ENCODE measurements at places on chromosomes 5 and 9.

DNA sequence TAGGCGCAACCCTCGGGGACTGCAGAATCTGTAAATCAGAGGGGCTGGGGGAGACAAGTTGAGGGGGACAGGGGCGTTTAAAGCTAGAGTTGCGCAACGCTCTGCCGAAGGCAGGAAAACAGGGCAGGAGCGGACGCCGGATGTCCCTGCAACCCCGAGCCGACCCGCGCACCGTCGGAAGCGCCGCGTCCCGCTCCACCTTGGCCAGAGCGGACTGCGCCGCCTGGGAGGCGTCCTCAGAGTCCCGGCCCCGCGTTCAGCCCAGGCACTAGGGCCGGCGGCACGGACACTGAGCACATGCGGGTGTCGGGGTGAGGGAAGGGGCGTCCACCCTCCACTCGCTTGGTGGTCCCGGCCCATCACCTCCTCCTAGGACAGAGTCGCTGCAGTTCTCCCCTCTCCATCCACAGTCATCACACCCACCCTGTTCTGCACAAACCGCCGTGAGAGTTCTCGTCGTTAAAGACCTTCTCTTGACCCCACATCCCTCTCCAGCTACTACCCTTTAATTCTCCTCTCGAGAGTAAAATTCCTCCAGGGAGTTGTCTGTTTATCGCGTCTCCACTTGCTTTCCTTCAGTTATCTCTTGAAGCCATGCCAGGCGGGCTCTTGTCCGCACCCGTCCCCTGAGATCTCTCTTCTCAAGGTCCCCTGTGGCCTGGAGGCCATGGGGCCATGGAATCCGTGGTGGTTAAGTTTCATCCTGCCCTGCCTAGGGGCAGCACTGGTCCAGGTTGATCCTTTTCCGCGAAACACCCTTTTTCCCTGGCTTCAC lies 796 bp upstream of the PDLIM7 start:
- no peak for DNase-seq

DNA sequence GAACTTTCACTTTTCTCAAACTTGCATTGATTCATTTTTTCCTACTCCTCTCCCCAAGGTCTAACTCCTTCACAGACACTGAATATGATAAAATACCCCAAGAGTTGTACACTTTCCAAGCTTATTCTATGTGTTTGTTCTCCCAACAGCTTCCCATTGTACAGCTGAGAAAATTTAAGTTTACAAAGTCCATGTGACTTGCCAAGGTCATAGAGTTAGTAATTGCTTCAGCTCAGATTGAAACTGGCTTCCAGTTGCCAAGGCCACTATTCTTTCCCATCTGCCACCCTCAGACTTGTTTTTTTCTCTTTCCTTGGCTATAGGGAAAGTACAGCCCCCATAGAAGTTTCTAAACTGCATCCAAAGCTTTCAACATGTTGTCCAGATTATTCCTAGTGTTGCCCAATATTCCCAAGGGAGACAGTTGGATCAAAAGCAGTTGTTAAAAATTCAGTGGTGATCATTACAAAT lies 34.8 kb downstream of the TNFSF8 start:
- peak; percentile 81 for DNase-seq

DNA sequence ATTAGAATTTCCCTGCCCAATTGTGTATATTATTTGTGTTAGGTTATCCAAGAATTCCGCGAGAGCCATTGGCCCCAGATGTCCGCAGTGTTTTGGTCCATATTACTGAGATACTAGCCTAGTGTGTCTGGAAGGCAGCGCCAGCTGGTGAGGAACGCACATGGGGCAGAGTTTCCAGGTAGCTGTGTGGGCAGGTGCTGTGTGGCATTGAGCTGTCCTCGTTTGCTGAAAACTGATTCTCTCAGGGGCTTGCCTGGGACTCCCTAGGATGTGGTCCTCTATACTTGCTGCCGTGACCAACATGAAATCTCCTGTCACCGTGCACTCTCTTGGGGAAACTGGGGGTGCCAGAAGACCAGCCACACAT lies 288.7 kb downstream of the FANCC start:
- DNase-seq = no peak

- no peak for DNase-seq
Measured at GRCh38 chr5:96855031-96855872, 21.0 kb upstream of the ERAP2 start.

DNA sequence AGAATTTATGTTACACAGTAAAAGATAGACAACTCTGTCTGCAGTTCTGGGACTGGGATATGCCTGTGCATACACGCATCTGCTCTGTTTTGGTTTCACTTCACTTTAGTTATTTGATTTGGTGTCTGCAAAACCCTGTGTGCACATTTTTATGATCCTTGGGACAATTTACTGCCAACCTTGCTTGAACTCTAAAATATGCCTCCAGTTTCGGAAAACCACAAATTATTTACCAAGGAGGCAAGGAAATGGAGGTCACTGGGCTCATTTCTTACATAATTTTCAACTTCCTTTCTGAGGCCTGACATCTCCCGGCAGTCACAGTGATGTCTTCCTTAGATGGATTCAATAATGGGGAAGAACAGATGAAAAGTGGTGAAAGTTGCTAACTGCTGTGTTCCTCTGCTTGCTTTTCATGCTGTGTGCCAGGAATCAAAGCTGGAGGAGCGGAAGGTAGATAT lies 61.2 kb upstream of the TAF11L2 start:
- no peak for DNase-seq

DNA sequence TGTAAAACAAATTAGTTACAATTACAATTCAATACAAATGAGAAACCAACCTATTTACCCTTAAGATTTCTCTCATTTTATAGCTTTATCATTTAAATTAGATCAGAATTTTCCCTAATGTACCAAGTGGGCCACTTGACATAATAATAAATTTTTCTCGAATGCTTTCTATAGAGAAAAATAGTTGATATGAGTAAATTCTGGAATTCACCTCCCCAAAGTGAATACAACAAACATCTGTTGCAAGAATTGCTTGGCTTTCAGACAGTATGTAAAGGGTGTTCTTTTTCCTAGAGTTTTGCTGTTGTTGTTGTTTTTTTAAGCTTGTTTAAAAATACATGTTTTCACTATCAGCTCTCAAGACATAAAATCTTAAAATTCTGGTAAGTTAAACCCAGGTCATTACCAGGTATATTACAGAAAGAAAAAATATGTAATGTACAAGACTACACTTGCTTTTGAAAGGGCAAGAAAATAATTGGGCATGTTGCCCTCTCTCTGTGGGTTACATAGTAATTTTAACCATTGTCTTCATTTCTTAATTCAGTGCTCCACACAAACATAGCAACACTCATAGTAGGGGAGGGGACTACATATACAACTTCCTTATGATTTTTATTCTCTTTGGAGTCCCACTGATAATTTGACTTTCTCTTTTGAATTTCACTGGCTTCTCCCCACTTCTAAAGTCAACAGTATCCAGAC lies 200.6 kb downstream of the ARL15 start:
- no peak for DNase-seq

DNA sequence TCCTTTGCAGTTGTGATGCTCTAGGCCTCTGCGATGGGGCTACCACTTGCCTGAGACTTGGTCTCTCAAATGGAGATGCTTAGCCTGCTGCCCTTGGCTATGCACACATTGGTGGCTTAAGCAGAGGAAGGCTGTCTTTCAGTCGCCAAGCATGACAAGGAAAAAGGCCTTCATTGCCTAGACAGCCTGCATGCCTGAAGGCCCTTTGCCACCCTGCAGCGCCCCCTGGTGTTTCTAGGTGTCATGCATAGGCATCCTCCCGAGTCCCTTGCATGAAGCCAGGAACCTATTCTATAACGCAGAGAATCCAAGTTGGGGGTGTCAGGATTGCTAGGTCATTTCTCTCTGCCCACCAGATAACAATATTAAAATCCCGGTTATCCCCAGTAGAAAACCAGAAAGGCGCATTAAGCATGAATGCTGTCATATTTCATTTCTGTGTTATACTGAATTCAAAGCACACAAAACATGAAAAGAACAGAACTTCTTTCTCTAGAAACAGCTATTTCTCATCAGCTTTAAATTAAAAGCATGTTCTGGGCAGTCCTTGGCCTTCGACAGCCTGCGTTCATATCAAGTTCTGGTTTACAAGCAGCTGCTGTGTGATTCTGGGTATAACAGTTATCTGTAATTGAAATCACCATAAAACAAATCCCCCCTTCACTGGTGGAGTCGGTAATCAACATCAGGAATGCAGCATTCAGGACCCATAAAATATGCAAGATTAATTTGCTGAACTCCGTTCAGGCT lies 59.7 kb upstream of the TRPC7 start:
- peak; percentile 12 for DNase-seq

GRCh38 chr5:178104492-178104891 lies 8.8 kb upstream of the N4BP3 start:
- no peak for DNase-seq

DNA sequence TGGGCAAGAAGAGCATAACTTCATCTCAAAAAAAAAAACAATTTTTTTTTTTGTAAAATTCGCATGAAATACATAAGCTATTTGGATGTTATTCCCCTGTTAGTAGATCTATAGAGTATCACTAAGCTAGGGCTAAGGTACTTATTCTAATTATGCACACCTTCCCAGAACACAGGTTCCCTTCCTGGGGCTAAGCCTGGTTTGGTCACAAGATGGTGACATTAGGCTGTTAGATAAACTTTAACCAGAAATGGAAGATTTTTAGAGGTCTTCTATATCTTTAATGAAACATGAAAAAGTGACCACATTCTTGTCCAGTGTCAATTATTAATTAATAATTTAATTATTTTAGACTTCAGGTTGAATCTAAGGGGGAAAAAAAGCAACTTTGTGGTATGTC lies 433.5 kb downstream of the CDH18 start:
- DNase-seq = no peak

GRCh38 chr5:154524859-154525258 lies 46.8 kb upstream of the HAND1 start:
- DNase-seq = no peak

- no peak for DNase-seq
Measured at GRCh38 chr9:37988041-37988440, 81.0 kb downstream of the SHB start.

GRCh38 chr5:39119404-39120051 lies 45.3 kb upstream of the RICTOR start:
- no peak for DNase-seq

GRCh38 chr5:139755892-139756671 lies 39.5 kb upstream of the PSD2 start:
- DNase-seq = no peak

DNA sequence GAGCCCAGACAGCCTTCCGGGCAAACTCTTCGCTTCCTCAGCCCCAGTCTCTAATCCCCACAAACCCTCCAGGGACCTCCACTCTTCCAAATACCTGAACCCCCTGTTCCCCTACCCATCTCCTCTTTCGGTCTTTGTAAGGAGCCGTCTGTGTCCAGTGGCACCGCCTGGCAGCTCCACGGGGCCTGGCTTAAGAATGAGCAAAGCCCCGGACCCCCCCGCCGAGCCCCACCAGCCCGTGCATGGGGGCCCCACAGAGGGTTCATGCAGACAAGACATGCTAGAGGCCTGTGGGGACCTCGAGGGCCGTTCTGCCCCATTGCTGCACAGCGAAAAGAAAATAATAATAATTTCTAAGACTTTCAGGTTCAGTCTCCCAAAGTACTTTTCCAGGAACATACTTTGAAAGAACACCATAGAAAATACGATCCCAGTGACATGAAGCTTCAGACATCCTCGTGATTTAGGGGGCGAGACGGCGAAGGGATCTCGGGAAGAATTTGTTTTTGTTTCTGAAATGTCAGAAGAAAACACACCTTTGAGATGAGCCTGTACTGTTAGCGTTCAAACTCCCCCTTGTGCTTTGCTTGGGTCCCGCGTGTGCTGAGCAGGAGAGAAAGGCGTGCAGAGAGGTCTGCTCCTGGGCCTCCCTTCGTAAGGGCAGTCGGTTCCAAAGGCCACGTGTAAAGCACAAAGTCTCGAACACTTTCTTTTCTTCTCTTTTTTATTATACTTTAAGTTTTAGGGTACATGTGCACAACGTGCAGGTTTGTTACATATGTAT lies 49.2 kb downstream of the IRX2 start:
- DNase-seq = no peak

DNA sequence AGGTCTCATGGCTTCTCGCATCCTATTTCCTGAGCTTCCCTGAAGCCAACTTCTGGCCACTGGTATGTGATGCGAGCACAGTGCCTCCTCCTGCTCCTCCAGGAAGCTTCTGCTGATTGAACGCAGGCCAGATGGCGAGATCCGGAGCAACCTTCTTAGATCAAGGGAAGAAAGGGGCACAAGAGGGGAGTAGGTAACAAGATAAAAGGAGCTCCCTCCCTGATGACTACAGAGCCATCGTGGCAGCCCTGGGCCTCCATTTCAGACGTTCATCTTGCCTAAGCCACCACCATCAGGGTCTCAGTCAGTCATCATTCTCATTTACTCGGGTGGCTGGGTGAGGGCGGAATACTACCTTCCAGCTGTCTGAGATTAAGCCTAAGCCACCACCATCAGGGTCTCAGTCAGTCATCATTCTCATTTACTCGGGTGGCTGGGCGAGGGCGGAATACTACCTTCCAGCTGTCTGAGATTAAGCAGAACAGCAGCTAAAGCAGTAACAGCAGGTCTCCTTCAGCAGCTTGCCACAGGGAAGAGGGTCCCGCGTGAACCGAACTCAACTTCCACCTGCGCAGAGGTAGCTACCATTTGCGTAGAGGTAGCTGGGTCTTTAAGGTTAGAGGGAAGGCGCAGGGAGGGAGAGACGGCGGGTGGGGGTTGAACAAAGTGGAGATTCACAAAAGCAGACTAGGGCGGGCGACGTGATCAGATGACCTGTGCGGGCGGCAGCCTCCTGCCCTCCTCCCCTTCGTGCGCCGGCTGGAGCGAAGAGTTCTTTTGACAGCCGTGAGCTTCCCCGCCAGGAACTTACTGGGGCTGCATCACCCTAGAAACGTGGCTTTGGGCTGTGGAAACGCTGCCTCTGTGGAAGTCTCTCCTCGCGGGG lies 27.9 kb upstream of the MGAT1 start:
- DNase-seq = no peak

DNA sequence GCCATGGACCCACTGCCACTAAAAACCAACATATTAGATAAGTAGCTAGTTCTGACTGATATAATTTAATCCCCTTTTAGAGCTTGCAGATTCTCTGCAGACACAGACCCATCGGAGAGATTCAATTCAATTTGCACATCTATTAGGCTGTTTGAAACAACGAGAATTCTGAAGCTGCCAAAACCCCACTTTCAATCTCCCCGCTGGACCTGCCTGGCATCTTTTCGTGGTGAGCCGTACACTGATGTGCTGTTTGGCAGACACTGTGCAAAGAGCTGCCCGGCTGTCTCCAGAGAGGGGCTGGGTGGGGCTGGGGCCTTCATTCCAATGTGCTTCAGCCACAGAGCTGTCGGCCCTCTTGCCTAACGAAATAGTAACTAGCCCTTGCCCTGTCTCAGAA lies 42.1 kb upstream of the FAM240B start:
- DNase-seq = no peak

DNA sequence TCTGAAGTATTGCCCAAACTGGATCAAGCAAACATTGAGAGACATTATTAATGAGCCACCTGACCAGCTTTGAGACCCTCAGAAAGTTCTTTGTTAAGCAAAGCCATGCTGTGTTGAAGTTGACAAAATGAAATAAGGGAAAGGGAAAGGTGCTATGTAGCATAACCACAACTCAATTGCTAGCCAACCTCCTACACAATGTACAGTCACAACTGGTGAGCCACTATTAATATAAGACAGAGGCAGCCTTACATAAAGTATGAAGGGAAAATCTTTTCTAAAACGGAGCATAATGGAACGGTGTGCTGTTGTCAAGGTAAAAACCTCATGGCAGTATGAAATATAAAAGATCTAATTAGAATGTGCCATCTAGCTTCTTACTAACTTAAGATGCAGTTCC lies 375.8 kb upstream of the ST8SIA4 start:
- no peak for DNase-seq

Measured in fibroblast of skin of left biceps (primary cell).